Activated T-helper 1 cell treated with anti-CD3 and anti-CD28 coated beads, Interleukin-2, amount 50 U/mL, for 16 hours (primary cell): ENCODE measurements at places on chromosomes 12 and 14.

DNA sequence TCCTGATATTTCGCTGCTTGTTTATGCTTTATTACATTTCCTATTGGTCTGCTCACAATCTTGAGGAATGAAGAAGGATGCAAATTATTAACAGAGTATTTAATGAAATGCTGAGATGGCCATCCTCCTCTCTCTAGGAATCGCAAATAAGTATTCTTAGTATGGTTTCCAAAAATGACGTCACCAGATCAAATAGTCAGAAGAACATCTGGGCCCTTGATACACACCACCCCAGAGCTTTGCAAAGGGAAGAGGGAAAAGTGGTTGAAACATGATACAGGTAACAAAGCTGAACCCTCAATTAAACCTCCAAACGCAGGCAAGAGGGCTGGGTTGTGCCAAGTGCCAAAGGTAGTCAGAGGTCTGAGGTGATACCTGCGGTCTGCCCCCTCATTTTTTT lies 107.3 kb downstream of the BCL11B start:
- no peak for DNase-seq

DNA sequence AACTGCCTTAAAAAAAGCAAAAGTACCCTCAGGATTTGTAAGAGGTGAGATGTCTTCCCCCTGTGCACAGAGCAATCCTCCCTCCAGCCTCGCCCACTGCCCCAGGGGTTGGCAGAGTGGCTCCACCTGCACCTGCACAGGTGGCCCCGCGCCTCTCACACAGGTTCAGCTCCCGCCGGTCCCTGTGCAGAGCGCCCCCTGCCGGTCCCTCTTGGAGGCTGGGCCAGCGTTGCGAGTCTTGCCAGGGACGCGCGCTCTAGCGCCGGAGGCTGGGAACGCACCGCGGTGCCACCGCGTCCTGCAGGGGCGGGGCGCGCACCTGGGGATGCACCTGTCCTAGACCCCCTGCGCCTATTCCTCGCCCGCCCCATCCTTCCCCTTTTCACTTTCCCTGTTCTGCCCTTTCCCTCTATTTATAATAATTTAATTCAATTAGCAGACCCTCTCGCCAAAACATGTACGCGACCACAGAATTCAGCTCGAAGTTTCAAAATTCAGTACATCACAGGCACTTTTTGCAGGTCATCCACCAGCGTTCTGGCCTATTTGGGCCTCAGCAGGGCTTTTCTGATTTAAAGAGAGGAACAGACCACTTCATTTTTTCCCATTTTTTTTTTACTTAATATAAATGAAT lies 618.6 kb downstream of the AACS start:
- DNase-seq, result no peak

- DNase-seq, result no peak
Measured at GRCh38 chr12:10310926-10311720, 3.5 kb downstream of the KLRD1 start.

DNA sequence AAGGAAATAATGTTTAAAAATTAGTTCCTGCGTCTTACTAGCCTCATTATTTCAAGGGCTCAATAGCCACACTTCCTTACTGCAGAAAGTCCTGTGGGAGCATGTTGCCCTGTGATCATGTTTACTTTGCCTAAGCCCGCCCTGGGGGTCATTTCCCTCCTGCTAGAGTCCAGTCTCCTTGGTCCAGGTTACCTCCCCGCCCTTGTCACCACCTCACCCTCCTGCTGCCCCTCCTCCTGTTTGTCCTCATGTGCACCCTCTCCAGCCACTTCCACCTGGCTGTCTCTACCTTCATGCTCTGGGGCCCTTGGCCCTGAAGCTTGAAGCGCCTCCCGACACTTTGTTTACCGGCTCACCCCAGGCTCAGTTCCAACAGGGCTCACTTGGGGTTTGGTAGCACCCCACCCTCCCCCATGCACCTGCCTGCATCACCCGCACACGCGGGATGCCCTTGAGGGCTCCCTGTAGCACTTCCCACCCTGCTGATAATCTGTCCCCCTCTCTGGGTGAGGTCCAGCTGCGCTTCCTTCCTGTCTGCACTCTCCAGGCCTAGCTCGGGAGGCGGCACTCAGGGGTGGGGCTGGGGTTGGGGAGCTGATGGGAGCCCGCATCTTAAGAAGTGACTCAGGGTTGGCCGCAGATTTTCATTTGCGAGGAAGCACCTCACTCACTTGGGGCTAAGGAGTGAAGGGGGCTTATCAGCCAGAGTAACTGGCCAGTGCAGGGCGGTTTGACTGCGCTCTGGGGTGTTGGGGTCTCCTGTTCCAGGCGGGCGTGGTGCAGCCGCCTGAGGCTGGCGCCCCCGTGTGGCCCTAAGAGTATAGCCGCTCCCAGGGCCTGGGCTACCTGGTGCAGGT lies 40.1 kb downstream of the SMIM41 start:
- DNase-seq, result no peak

GRCh38 chr12:5258926-5259325 lies 173.0 kb upstream of the NTF3 start:
- DNase-seq, result no peak

DNA sequence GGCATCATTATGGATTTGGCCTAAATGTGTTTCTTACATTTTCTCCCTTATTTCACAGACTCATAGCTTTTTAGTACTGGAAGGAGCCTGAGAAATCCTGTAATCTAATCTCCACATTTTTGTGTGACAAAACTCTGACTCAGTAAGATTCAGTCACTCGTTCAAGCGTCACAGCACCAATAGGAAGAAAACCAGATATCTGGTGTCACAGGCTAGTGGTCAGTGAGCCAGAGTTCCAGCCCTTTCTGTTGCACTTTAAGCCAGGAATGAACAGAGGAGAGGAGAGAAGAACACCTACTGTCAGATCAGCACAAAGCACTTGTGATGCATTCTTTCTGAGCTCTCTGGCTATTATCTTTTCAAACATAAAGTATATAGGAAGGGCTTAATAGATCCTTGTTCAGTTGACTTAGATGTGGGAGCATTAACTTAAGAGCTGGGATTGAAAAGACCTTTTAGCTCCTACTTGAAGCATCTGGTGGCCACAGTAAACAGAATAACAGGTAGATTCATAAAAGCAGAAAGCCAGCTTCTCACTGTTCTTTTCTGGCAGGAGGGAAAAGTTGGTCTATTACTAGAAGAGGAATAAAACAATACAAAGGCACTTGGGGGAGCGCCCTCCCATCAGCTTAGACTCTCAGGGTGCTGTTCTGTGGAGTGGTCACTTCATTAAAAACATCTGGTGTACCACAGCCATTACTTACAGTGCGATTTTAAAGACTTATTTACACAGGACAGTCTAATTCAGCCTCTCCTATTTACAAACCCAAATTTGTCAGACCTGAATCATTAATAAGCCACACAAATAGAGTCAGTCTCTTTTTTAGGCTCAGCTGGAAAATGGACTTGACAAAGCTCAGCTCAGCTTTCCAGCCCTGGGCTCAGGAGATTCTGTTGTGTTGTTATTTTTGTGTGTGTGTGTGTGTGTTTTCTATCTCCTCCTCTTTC lies 12.2 kb upstream of the NID2 start:
- no peak for DNase-seq

DNA sequence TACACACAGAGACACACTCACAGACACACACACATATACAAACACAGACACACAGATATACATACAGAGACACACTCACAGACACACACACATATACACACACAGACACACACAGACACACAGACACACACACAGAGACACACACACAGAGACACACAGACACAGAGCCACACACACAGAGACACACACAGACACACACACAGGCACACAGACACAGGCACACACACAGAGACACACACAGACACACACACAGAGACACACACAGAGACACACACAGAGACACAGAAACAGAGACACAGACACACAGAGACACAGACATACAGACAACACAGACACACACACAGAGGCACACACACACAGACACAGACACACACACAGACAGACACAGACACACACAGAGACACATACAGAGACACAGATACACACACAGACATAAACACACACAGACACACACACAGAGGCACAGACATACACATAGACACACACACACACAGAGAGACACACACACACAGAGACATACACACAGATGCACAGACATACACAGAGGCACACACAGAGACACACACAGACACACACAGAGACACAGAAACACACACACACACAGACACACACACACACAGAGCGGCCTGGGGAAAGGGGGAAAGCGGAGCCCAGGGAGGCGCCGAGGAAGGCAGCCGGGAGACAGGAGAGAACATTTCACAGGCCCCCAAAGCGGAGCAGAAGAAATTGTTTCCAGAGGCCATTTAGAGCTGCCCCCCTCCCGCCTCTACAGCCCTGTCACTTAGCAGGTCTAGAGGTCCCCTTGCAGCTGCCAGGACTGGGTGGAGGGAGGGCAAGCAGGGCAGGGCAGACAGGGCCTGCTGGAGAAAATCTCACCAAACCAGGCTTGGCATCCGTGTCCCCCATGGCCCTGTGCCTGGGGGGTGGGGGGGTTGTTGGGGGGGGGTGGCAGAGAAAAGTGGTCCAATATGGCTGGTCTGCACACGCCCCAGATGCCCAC lies 38.9 kb downstream of the SERPINA3 start:
- no peak for DNase-seq

- DNase-seq, result no peak
Measured at GRCh38 chr12:69464428-69464827, 5.8 kb upstream of the FRS2 start.
